ENCODE measurements at places on chromosomes 3 and 15.

DNA sequence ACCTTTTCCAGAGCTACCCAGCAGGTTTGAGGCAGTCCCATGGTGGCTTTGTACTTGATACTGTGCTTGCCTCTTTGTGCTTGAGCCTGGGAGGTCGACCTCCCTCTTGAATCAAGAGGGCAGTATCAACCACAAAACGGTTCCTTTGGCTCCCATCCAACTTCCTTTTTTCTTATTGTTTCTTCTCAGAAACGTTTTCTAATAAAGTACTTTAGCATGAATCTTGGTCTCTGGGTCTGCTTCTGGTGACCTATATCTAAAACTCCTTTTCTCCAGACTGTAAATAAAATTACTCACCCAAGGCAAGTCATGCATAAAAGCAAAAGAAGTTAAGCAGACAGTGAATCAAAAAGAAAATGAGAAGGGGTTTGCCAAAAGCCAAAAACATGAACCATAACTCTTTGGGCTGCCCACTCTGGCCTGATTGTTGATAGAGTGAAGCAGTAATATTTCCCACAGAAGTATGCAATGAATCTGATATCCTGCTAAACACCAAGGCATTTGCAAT is 112.2 kb upstream of the SLC4A7 start:
- DNase-seq = peak; percentile 33

DNA sequence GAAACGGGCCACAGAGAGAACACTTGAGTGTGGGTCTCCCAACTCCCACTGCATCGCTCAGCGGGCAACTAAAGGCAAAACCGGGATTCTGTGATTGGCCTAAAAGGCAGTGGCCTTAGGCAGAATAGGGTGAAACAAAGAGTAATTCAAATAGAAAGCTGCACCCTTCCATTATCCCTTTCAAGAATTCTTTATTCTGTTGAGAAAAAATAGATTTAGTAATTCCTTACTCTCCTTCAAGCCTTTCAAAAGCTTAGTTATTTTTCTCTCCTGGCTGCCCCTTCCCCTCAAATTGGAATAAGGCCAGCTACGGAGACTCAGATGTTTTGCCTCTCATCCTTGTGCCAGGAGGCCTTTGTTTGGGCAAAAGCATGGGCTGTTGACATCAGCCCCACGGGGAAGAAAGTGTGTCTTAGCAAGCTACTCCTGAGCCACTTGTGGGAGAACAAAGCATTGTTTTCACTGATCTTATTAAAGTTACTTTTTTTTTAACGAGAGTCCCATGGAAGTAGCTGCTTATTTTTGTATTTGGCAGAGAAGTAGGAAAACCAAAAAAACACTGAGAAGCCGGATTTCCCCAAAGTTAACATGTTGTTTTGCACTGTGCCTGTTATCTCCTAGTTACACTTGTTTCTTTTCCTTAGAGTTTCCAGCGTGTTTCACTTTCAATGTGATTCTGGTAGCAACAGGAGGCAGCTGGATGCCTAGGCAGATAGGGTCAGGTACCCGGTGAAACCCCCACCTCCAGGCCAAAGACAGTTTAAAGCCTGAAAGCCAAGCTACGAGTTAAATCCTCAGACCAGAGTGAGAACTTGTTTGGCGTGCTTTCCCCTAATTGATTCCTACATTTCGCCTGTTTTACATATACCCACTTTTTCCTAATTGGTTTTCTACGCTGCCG is 2.2 kb downstream of the ST6GAL1 start:
- no peak for DNase-seq

DNA sequence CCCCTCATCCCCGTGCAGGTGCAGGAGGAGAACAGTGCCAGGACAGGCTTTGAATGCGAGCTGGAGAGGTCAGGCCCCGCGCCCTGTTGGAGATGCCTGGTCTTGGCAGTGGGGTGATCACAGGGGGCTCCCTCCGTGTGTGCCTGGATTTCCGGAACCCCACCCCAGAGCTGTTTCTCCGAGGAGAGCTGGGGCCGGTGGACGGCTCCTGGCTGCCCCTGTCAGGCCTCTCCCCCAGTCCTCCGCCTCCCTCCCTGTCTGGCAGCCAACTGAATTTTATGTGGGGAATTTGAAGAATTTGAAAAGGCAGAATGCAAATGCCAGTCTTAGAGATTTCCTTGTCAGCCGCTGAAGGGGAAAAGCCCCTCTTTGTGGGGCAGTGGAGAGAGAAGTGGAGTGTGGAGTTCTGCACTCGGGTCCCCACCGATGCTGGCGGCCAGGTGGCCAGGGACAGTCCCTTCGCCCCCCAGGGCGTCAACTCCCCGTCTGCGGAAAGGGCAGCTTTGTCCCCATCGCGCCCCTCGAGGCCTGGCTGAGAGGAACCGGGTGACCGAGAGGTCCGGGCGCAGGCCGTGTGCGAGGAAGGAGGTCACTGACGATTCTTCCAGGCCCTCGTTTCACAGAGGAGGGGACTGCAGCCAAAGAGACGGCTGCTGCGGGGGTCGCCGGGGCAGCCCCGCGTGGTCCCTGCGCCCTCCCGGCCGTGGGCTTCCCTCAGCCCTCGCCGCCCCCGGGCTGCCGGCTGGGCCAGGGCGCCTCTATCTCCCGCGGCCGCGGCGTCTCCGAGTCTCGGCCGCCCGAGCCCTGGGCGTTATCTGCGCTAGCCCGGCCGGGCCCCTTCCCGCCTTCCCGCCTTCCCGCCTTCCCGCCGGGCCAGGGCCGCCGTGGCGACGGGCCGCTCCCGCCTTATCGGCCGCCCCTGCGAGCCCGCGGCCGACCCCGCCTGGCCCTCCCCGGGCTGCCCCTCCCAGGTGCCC is 56.0 kb upstream of the LCTL start:
- no peak for DNase-seq

DNA sequence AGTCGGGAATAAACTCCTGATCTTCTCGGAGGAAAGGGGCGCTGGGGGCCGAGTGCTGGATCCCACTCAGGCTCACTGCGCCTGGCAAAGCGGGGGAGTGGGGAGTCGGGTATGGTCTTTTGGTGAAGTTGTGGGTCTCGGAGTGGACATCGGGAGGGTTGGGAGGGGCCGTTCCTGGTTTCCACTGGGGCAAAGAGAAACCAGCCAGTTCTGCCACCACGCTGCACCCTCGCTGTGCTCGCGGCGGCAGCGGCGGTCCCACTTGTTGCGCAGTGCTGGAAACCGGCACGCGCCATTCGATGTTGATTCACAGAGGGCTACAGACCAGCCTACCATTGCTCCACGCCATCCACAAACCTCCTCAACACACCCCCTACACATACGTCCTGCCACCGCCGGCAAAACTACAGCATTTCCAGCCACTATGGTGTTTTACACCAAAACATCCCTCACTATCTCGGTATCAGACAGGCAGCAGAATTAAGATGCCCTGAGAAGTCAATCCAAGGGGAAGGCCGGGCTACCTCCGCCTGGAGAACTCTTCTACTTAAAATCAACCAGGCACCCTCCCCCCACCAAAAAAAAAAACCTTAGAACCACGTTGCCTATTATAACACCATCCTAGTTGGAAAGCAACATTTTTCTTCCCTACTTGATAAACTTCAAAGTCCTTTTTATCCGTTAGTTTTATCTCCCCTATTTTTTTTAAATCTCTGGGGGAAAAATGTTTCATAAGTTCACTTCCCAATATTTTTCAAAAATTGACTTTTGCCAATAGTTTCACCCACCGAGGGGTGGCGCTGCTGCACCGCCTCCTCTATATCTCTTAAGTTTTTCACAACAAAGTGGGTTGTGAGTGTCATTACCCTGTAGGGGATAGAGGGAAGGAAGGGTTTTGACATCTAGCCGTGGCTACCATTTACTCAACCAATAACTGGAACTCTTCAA is 3.6 kb downstream of the BCL6 start:
- peak; percentile 82 for DNase-seq

DNA sequence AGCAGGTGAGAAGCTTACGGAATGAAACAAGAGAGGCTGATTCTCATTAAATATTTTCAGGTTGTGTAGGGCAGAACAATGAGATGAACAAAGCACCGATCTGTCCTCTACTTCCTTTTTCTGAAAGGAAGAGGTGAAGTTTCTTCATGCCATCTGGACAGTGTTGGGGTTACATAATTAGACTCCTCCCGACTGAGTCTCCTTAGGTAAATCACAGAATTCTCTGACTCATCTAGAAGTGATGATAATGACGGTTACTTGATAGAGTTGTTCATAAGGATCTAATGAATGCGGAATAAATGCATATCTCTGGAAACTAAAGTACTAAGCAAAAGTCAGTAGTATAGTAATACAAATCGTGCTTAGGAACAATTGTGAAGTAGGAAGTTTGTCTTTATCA is 21.2 kb downstream of the CRTC3 start:
- no peak for DNase-seq

DNA sequence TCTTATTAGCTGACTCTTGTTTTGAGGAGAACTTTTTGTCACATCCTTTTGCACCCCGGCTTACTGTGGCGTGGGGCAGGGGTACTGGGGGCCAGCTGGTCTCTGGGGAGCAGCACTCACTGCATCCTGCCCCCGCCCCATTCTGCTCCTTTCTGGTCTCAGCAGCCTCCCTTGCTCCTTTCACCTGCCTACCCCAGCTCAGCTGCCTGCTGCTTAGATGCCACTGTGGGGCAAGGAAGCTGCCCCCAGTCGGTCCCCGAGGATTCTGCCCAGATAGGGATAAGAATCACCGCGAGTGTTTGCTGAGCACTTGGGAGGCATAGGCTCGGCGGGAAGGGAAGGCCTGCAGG is 32.0 kb downstream of the APBA2 start:
- DNase-seq = no peak

DNA sequence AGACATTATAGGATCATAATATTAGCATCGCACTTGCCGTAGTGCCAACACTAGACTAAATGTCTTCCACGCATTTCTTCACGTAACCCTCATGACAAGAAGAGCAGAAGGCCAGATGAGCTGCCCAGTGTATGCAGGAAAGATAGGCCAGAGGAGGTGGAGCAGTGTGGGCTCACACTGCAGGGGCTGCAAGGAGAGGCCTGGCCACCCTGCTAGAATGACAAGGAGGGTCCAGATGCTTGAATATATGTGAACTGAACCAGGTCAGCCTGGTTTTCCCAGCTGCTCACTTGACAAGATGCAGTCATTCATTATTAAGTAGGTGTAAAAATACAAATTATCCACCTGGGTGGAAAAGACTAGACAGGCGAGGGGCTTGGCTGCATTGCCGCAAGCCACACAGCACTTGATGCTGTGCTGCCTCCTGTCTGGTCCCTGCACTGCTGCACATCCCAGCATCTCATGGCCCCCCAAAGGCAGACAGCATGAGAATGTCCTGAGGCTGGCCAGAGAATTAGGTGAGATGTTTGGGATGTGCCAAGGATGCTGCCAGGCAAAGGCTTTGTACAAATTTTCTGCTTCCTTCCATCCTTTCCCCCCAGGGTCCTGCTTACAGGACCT is 115.2 kb downstream of the NTRK3 start:
- DNase-seq = no peak

GRCh38 chr3:115347737-115348136 is 200.6 kb upstream of the ZBTB20 start:
- DNase-seq = no peak

Measured in activated T-cell treated with anti-CD3 and anti-CD28 coated beads, Interleukin-2, amount 50 U/mL, for 72 hours (primary cell).